RKO (cell line): ENCODE measurements at places on chromosomes 1 and 21.

- no peak for DNase-seq
These were observed 612.2 kb downstream of the SMYD3 start for GRCh38 chr1:245894843-245895242.

- peak; percentile 80 for DNase-seq
These were observed 21.8 kb downstream of the ATF3 start for GRCh38 chr1:212630158-212630900.

DNA sequence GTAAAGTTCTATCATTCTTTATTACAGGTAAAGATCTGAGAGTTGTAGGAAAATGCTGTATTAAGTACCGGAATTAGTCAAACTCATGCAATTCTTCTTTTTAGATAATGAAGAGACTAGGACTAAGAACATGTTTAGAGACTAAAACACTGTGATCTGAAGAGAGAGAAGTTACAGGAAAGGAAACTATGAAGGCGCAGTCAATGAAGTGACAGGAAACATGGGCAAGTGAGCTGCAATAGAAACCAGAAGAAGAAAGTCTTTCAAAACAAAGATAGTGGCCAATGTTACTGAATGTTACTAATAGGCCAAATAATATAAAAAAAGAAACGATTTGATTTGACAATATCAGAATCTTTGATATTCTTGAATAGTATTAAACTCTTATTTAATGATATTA, 659.4 kb upstream of the RGS18 start:
- no peak for DNase-seq

GRCh38 chr1:245688536-245689453, 534.0 kb downstream of the KIF26B start:
- no peak for DNase-seq

DNA sequence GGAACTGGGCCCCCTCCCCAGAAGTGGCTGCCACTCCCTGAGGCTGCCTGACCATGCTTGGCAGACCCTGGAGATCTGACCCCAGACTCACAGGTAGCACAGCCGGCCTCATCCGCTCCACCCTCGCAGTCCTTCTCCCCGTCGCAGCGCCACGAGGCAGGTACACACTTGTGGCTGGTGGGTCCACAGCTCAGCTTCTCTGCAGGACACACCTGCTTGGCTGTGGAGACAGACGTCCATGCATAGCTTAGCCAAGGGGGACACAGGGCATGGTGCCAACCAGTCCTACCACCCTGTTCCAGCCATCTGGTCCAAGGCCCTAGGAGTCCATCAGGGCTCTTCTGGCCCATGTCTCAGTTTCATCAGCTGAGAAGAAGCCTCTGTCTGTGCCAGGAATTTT, 42.2 kb upstream of the MAGOH start:
- DNase-seq = no peak
